ENCODE measurements at places on chromosomes 1 and 21.

GRCh38 chr1:68081775-68082283 lies 31.4 kb upstream of the DIRAS3 start:
- DNase-seq, result no peak

DNA sequence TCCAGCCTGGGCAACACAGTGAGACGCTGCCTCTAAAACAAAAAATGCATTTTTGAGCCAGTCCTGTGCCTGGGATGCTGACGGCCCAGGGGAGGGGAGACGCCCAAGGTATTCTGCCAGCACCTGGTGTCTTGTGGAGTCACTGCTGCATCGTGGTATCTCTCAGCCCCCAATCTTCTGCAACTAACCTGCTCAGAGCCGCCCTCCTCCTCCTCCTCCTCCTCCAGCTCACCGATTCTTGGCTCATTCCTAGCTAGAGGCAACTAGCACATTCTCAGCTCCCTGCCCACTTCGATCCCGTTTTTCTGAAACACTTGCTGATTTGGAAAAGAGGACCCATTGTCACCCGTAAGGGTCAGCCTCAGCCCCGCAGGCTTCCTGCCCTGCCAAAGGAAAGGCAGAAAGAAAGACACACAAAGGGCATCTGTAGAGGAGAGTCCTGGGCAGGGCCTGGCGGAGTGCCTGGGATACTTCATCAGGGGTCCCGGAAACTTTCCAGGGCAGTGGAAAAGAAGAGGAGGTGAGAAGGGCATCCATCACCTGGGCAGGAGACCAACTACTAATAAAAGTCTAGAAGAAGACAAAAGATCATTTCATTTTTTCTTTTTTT lies 20.7 kb downstream of the GPR157 start:
- no peak for DNase-seq

DNA sequence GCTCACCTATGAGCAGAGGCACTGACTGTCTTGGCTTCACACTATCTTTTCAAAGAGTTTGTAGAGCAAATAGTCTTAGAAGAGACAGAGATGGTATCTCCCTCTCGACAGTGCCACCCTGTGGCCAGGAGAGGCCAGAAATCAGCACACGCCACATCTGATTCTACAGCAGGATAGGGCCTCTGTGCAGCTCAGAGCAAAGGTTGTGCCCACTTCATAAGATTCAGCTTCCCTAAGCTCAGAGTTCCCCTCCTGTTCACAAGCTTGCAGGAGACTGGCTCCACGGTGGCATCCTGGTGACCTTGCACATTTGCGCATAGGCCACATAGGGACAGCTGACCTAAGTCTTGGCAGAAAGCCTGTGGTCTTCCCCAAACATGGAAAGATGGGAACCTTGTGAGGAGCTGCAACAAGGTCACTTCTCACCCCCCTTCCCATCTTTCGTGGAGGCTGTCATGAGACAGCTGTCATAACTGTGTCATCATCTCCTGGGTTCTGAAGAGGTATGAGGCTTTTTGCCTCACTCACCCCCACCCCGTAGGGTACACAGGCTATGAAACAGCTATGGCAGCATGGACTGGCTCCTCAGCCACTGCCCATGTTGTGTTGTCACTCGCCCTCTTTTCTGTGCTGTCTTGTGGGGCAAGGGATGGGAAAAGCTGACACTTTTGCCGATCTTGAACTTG lies 3.0 kb downstream of the ITLN2 start:
- no peak for DNase-seq

- DNase-seq, result no peak
Measured at GRCh38 chr1:208118841-208119606, 125.2 kb downstream of the PLXNA2 start.

DNA sequence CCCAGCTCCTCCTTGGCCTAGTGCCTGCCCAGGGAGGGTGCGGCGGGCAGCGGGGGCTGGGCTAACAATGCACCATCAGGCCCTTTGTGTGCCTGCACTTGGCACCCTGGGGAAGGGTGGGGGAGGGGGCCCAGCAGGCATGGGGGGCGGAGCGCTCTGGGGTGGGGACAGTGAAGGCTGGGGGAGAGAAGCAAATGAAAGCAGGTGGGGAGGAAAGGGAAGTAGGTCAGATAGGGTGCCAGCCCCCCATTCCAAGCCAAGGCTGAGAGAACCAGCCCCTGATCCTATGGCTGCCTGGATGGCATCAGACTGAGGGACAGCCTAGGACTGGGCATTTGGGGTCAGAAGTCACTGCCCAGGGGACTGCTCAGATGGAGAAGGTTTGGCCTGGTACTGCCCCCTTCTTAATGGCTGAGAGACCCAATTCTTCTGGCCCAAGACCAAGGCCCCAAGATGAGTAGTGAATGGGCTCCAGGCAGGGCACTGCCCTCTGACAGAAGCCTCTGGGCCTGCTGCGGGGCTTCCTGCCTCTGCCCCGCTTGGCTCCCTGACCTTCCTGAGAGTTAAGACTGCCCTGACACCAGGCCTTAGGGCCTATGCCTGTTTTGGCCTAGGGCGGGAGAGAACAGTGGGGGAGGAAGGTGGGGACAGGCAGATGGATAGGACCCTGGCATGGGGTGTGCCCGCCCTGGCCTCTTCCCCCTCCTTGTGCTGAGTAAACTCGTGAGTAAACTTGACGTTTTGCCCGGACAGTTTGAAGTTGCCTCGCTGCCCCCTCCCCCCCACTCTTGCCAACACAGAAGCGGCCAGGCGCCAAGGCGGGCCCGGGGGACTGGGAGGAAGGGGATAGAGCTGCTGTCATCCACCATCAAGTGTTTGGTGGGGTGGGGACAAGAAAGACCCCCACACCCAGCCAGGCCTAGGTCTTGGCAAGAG lies 2.7 kb downstream of the ZBTB7B start:
- peak; percentile 45 for DNase-seq

All from uterus (tissue), 4 donors.